ENCODE measurements at places on chromosomes 5 and 9. TPM values are rescaled to one million over a fixed set of nuclear protein-coding genes. Genes with fewer than 3 reads are reported as not detected.

NR6A1 gene
- total RNA-seq = 1.1 TPM

DNA sequence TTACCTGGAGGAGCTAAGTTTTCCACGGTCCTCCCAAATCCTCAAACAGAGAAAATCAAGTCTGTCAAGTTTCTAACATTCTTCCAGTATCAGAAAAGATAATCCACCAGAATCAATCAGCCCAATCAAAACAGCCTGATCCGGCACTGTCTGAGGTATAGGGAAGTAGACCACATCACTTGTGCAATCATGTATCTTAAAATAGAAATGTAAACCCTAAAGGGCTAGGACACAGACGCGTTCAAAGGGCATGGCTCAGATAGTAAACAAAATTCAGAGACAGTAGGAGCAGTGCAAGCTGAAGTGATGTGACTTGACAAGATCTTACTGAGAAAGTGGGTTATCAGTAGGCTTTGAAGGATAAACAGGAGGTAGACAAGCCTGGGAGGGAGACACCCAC lies 252.4 kb upstream of the DAPK1 start:
- DNase-seq = no peak

- DNase-seq = no peak
These were observed 142.8 kb downstream of the ENC1 start for GRCh38 chr5:74497706-74498105.

DNA sequence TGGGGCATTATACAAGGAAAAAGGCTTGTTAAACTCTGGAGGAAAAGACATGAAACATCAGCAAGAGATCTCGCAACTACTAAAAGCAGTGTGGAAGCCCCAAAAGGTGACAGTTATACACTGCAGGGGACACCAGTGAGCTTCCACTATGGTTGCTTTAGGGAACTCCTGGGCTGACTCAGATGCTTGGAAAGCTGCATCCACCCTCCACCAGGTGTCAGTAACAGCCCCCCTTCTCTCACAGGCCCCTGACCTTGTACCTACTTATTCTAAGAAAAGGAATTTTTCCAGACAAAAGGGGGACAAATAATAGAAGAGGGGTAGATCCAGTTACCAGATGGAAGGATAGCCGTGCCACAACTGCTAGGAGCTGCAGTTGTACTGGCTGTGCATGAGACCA lies 154.4 kb upstream of the COX7C start:
- DNase-seq = no peak

- DNase-seq = no peak
These were observed 676 bp downstream of the NOL6 start for GRCh38 chr9:33472881-33473615.

GRCh38 chr9:78040726-78041125 lies 9.1 kb upstream of the GNAQ start:
- no peak for DNase-seq

DNA sequence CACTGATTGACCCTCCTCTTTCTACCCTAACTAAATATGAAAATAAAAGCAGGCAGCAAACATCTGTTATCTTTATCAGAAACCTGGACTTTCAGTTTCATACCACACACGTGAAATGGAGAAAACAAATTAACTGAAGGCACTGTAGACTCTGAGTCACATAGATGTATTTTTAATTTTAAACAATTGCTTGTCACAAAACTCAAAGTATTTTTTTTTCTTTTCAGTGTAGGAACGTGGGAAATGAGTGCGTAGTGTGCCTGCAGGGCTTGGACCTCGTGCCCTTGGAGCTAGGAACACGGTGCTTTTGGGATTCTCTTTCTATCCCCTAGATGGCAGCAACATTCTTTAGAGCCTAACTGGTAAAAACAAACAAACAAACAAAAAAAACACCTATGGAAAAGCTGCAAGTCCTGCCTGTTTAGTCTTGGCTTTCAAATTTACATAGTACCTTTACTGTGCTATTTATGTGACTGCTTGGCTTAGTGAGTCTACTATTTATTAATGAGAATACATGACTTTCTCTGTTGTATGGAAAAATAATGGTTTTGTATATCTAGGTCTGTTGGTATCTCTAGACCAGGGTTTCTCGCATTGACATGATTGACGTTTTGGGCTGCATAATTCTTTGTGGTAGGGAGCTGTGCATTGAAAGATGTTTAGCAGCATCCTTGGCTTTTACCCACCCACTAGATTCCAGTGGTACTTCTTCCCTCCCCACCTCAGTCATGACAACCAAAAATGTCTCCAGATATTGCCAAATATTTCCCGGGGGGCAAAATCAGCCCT lies 16.8 kb upstream of the ACTBL2 start:
- DNase-seq = peak; percentile 66
